ENCODE measurements at places on chromosomes 5 and 9.

GRCh38 chr5:77558266-77558665 lies 66.2 kb upstream of the WDR41 start:
- no peak for DNase-seq

- no peak for DNase-seq
Measured at GRCh38 chr5:22985446-22985845, 132.3 kb upstream of the CDH12 start.

DNA sequence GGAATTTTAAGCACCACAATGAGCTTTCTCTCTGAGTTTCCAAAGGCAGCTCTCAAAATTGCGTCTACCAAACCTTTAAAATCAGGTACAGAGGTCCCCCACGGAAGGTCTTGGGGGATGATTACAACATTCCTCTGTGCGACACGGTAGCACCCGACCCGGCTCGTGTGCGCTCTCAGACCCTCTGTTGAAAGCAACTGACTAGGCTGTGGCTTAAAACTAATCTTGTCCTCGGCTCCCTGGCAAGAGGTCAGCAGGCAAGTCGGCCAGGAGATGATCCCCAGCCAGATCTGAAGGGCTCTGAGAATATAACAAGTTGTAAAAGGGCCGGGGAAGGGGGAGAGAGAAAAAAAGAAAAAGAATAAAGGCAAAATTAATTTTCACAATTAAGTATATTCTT lies 92.6 kb upstream of the LMX1B start:
- DNase-seq, result no peak

- DNase-seq, result peak; percentile 58
Measured at GRCh38 chr9:37747271-37747753, 6.3 kb upstream of the TRMT10B start.

- DNase-seq, result no peak
Measured at GRCh38 chr5:22053195-22053594, 799.9 kb downstream of the CDH12 start.

DNA sequence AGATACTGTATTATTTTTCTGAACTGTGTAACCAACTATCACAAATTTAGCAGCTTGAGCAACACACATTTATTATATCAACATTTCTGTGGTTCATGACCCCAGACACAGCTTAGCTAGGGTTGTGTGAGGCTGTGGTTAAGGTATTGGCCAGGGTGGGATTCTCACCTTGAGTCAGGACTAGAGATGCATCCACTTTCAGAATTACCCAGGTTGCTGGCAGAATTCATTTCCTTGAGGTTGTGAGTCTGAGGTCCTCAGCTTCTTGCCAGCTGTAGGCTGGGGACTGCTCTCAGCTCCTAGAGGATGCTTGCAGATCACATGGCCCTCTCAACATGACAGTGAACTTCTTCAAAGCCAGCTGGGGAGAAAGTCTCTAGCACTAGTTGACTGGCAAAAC lies 122.5 kb upstream of the RASGRF2 start:
- DNase-seq, result no peak

GRCh38 chr5:53110156-53110555 lies 599 bp upstream of the MOCS2 start:
- DNase-seq, result no peak

DNA sequence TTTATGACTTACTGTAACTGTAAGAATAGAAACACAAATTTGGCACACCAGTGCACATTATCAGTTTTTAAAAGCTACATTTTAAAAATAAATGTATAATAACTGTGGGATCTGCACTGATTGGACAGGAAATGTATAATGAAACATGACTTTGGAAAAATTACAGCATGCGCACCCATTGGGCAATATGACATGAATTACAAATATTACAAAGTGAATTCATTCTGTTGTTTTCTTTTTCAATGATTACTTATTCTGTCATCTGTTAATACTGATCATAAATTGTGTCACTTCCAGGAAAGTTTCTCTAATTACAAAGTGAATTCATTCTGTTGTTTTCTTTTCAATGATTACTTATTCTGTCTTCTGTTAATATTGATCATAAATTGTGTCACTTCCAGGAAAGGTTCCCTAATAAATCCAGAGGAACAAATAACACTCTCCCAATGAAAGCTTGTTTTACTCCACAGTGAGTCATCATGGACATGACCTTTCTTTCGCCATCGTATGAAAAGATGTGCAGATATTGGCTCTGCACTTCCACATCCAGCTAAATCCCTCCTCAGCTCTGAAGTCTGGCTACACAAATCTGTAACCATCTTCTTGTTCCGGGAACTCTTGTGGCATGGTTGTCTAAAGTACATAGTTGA lies 297.0 kb upstream of the HAPLN1 start:
- no peak for DNase-seq

DNA sequence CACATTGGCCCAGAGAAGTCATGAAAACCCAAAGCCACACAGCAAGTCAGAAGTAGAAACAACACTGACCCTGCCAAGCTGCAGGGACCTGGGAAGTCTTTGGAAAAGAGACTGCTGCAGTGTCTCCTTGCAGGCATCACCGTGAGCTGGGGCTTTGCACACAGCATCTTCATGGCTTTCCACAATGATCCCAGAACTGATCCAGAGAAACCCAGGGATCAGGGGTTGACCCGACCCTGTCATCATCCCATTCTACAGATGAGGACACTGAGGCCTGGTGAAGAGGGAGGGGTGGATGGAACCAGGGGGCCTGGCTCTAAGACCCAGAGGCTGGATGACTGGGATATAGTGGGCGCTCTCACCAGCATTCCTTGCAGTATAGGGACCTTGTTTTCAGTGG lies 4.3 kb upstream of the FAM78A start:
- DNase-seq, result no peak

DNA sequence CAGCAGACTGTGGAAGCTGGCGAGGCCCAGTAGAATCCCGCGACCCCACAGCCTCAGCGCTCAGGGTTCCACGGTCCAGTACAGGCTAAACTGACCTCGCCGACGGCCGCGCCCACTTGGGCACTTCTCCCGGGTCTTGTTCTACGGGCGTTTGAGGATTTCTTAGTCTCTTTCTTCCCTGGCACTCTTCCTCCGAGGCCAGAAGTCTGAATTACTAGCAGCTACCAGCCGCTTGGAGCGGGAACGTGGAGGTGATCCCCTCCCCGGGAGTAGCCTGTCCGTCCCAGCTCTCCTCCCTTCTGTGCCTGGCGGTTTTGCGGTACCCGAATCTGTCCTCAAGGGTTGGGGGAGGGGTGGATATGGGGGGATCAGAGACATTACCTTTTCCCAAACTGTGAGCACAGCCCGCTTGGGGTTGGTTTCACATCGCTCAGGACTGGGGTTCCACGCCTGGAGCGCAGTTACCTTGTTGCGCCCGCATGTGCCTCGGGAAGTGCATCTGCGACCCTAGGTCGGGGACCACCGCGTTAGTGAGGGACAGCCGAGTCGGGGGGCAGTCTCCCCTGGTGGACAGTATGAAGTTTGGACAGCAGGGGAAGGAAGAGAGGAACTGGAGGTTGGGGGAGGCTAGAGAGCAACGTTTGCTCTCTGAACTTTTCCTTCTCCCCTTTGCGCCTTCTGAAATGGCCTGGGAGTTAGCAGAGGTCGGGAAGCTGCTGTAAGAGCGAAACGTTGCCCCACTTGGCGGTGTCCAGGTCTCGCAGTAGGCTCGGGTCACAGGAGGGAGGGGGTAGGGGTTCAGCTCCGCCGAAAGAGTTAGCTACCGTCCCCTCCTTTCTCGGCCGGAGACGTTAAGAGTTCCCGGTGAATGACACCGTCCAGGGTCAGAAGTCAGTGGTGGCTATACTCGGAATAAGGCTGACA lies 190.8 kb downstream of the MEF2C start:
- DNase-seq, result no peak

GRCh38 chr5:73858054-73858453 lies 232.1 kb downstream of the ARHGEF28 start:
- no peak for DNase-seq

- no peak for DNase-seq
Measured at GRCh38 chr5:93954421-93955069, 213.1 kb upstream of the POU5F2 start.

GRCh38 chr9:14320271-14321181 lies 6.6 kb upstream of the NFIB start:
- DNase-seq, result peak; percentile 34

- no peak for DNase-seq
Measured at GRCh38 chr5:58940446-58940845, 357.6 kb downstream of the RAB3C start.

DNA sequence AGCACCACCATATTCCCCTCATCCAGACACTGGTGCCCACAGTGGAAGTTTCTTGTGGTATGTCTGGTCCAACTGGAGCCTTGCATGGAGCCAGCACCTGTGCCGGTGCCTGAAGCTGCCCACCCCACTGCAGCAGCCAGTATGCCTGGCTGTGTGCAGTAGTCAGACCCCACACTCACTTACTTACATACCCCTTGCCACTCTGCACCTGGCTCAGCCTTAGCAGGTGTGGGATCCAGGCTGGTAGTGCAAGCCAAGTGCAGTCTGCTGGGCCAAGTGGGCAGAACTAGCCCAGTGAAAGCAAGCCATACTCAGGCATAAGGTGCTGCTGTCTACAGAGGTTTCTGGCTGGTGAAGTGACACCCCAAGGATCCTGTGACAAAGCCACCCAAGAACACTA lies 871.4 kb upstream of the C9orf72 start:
- no peak for DNase-seq

- DNase-seq, result peak; percentile 88
Measured at GRCh38 chr9:21434202-21435014, 5.8 kb upstream of the IFNA1 start.

DNA sequence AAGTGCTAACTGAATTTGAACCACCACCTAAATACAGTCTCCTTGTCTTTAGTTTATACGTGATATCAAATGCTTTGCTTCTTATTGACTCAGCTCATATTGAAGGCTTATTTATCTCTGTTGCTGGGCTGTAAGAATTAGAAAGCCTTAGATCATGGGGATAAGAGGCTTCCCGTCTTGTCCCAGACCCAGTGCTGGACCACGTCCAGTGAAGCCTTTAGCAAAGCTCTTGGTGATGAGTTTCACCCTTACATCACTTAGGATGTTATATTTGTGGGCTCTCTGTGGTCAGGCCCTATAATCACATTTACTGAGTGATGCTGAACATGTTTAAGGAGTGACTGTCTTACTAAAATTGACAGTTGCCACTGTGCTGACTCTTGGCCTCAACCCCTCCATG lies 11.2 kb downstream of the FAM240B start:
- DNase-seq, result no peak

DNA sequence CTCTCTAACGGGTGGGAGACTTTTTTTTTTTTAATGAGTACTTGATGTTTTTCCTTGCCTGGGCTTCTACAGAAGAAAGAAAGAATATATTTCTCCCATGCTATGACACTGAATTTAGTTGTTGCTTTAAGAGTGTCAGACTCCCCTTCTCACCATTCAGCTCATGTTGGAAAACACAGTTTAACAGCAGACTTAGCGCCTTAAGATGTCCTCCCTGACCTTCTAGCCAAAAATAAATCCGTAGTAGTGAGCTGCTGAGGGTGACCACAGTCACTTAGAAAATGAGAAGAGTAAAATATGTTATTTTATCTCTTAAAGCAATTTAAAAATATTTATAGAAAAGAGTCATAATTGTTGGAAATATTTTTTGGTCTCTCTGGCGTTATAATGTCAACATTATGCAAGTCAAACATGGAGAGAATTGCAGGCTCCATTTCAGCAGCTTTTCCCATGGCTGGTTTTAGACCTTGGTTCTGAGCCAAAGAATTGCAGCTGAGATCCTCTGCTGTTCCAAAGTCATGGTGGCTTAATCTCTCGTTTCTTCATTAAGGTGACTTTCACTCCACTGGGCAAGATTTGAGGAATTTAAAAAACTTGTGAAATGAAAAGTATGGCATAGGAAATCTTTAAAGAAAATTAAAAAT lies 143.5 kb downstream of the GHR start:
- DNase-seq, result no peak

- peak; percentile 97 for DNase-seq
Measured at GRCh38 chr9:93453047-93453914, at the start of gene FAM120AOS. Gene FAM120AOS, minus strand, starts transcription at chr9:93453581. Its CDS starts 872 bp downstream, at chr9:93452709.

GRCh38 chr5:149297340-149298025 lies 25.8 kb downstream of the AFAP1L1 start:
- DNase-seq, result no peak

GRCh38 chr5:15574806-15575325 lies 74.9 kb downstream of the FBXL7 start:
- DNase-seq, result no peak

DNA sequence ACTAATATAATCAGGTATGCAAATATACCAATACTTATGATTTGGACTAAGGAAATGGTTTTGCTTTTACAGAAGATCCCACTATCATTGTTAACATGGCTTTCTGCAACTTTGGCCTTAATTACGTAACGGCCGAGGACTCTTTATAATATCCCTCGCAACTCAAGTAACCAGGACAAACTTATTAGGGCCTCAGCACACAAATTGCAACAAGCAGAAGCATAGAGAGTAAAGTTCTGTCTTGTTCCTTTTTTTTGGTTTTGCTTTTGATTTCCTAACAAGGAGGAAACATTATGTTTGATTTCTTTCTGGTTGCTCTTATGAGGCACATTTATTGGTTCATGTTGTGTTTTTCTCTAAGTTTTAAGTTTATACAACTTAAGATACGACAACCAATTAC lies 60.4 kb downstream of the RORB start:
- DNase-seq, result peak; percentile 29

- DNase-seq, result no peak
Measured at GRCh38 chr5:4704951-4705350, 435.2 kb upstream of the ADAMTS16 start.

- DNase-seq, result no peak
Measured at GRCh38 chr5:65704621-65705239, 17.2 kb downstream of the SGTB start.

GRCh38 chr5:10880934-10881333 lies 119.9 kb upstream of the DAP start:
- DNase-seq, result no peak

DNA sequence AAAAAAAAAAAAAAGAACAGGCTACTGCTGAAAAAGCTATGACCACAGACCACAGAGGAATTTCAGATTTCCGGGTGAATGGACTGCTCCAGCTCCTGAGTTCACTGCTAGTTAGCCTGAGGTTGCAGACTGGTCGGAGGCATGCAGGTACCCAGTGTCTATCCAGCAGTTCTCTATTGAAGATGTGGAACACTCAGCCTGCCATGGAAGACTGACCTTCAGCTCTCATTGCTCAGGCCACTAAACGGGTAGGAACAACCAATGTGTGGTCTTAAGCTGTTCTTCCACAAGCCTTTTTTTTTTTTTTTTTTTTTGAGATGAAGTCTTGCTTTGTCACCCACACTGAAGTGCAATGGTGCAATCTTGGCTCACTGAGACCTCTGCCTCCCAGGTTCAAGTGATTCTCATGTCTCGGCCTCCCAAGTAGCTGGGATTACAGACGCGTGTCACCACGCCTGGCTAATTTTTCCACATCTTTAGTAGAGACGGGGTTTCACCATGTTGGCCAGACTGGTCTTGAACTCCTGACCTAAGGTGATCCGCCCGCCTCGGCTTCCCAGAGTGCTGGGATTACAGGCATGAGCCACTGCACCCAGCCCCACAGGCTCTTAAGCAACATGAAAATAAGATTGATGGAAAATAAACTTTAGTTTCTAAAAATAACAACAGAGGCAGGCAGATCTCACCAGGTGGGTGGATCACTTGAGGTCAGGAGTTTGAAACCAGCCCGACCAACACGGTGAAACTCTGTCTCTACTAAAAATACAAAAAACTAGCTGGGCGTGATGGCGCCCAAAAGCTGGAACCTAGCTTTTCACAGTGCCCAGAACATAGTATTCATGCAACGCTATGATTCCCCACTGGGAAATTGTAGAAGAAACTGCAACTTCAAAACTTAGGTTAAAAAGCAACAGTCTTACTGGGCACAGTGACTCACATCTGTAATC lies 20.0 kb upstream of the NPM1 start:
- DNase-seq, result peak; percentile 20

GRCh38 chr9:95813923-95814322 lies 61.6 kb upstream of the ERCC6L2 start:
- no peak for DNase-seq

All from suppressor macrophage treated with lipopolysaccharide for 1 hour (primary cell).